Astrocyte of the hippocampus (primary cell): ENCODE measurements at places on chromosomes 7 and 10.

GRCh38 chr7:121178869-121179497 lies 149.8 kb upstream of the WNT16 start:
- DNase-seq, result no peak

- DNase-seq, result no peak
Measured at GRCh38 chr7:87538052-87538451, 62.6 kb upstream of the ABCB4 start.

DNA sequence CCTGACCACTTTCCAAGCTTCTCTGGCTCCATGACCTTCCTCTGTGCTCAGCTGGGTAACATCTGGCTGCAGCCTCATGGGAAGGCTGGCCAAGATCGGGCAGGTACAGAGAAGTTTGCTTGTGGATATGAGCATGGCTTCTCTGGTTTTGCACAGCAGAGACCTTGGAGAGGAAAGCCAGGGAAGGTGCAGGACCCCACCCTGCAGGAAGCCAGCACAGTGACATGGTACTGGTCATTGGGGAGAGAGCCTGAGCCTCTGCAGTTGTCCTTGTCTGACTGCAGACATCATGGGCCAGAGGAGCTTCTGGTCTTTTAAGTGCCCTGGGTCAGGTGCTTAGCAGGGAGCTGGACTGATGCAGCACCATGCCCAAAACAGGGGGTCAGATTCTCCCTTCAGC lies 70.6 kb upstream of the LEP start:
- no peak for DNase-seq

- DNase-seq, result no peak
Measured at GRCh38 chr10:20887706-20888555, 9.2 kb downstream of the NEBL start.

- no peak for DNase-seq
Measured at GRCh38 chr7:25913598-25914224, 238.3 kb upstream of the NFE2L3 start.

DNA sequence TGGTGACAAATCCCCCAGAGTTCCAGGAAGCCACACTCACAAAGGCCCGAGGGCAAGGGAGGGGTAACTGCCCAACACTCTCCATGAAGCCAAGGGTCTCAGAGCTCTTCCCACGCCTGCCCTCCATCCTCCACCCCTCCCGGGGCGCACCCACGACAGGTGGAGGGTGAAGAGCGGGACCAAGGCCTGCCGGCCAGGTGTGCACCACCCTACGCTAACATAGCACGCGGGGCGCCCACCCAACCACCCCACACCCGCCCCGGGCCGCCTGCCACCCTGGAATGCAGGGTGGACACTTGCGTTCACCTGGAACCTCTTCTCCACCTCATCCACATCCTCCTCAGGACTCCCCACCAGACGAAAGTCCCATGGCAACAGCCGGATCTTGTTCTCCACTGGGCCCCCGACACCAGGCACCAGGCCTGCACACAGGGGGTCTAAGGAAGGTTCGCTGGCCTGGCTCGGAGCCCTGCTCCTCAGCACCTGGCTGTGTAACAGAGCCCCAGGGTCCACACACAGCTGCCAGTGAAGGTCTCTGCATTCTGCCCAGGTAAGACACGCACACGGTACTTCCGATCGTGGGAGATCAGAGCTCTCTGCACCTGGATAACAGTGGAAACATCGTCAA lies 32.7 kb downstream of the MAD1L1 start:
- DNase-seq, result no peak

- no peak for DNase-seq
Measured at GRCh38 chr7:118111347-118111746, 72.6 kb upstream of the LSM8 start.

DNA sequence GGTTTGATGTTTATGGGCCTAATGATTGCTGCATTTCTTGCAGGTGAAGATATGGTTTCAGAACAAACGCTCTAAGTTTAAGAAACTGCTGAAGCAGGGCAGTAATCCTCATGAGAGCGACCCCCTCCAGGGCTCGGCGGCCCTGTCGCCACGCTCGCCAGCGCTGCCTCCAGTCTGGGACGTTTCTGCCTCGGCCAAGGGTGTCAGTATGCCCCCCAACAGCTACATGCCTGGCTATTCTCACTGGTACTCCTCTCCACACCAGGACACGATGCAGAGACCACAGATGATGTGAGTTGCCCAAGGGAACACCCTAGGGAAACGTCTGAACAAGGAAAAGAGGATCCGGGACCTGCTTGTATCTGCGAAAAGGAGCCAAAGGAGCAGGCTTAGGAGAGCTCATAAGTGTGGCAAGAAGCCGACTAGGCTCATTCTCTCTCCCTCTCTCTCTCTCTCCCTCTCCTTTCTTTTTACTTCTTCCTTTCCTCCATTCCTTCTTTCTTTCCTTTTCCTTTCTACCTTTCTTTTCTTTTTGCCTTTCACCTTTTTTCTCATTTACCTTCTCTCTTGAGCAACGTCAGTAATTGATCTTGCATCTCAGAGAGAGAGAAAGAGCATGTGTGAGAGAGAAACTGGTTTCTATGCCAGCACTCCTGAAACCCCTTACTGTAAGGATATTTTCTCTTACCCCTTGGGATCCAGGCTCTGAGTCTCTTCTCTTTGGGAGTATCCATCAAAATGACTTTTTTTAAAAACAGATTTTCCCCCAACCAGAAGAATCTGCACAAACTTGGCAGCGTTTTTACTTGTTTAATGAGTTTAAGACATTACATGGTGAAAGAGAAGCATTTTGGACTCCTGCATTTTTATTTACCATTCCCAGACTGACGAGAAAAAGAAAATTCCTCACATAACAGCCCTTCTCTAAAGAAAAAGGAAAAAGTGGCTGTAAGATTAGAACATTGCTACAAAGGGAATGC lies 4.7 kb downstream of the DLX6 start:
- no peak for DNase-seq

- peak; percentile 74 for DNase-seq
Measured at GRCh38 chr10:6892864-6893263, 312.8 kb upstream of the PRKCQ start.

DNA sequence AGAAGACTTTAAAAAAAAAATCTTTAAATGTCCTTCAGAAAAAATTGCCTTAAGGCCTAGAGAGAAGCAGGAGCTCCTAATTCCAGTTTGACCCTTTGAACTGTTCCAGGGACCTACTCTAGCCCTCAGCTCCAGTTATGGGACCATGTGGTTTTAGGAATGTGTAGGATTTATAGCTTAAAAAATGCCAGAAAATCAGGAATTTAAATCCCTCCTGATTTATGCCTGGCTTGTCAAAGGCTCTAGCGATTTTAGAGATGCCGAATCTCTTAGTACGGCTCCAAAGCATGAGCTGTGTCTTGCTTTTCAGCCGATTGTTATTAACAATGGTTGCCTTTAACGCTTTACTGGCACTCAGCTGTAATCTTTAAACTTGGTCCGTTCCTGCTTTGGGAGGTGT lies 130.6 kb upstream of the NPVF start:
- DNase-seq, result no peak

- DNase-seq, result peak; percentile 42
Measured at GRCh38 chr7:12643001-12643643, 44.3 kb upstream of the ARL4A start.

DNA sequence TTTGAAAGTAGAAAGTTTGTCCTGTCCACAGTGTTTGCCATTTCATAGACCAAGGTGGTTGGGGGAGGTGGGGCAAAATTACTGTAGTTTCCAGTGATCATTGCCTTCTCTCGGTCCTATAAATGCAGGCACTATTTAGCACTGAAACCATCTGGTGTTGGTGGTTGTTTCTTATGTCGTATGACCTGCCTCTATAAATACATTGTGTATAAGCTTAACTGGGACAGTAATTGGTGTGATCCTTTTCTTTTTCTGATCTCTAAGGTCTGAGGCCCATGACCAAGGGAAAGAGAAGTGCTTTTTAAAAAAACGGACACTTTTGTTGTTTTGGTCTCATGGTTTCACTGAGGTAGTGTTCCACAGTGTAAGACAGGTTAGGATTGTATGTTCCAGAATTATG lies 63.1 kb downstream of the AUTS2 start:
- DNase-seq, result no peak

GRCh38 chr10:44193166-44193565 lies 191.7 kb downstream of the CXCL12 start:
- DNase-seq, result peak; percentile 46

GRCh38 chr7:68613897-68614296 lies 984.4 kb upstream of the AUTS2 start:
- DNase-seq, result peak; percentile 29

GRCh38 chr7:68733219-68734153 lies 864.8 kb upstream of the AUTS2 start:
- peak; percentile 32 for DNase-seq

GRCh38 chr7:132830941-132831340 lies 250.9 kb downstream of the CHCHD3 start:
- DNase-seq, result no peak

DNA sequence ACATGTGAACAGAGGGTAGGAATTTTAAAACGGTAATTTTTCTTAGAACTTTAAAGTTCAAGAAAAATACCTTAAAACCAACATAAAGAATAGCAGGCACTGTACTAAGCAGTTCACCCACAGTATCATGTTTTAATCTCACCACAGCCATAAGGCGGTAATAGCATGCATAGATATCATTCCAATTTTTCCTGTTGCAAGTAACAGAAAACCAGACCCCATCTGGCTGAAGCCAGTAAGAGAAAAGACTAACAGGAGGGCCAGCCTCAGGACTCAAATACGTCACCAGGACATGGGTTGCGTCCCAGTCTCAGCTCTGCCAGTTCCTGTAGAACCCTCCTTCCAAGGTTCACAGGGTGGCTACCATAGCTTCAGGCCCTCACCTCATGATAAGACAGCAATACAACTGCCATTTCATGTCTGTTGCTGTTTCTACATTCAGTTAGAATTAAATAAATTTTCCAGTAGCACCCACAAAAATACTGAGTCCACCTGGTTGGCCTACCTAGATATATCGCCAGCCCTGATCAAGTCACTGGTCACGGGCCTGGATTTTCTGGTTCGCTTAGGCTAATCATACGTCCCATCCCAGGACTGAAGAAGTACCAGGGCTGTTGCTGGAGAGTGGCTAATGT lies 2.0 kb upstream of the RNF32 start:
- no peak for DNase-seq

DNA sequence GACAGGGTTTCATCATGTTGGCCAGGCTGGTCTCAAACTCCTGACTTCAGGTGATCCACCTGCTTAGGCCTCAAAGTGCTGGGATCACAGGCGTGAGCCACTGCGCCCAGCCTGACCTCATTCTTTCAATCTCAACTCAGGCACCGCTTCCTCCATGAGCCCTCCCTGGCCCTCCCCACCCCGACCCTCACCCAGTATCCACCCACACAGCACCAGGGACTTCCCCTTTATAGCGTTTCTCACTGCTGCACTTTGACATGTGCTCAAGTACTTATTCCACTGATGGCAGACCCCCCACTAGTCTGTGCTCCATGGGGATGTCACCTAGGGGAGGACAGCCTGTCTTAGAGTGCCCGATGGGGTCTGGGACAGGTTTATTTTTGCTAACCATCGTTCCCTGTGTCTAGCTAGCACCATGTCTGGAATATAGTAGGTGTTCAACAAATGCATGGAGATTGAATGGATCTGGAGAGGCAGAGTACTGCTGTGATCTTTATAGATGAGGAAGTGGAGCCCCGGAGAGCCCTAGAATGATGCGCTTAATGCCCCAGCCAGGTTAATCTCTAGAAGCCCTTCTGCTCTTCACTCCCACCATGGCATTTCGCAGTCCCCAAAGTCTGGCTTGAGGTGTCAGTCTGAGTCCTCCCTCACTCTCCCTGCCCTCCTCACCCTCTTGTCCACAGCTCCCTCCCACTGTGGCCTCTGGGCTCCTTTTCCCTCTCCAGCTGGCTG lies 258.8 kb downstream of the RPS24 start:
- no peak for DNase-seq

- no peak for DNase-seq
Measured at GRCh38 chr7:125599387-125599786, 669.8 kb upstream of the POT1 start.

GRCh38 chr7:102044984-102045673 lies 227.7 kb downstream of the CUX1 start:
- peak; percentile 94 for DNase-seq

DNA sequence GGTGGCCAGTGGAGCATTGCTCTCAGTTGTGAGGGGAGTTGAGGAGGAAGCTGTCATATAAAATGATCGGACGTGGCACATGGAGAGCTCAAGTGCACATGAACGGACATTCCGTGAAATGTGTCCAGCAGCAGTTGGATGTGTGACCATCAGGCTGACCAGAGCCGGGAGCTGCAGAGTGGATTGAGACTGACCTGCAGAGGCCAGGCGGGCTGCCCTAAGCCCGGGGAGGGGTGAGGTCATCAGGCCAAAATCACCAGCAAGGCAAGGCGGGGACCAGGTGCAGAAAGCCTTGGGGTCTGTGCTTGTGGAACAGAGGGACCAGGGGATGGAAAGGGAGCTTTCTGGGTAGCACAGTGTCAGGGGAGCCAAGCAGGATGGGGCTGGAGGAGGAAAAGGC lies 279.5 kb downstream of the CELF2 start:
- DNase-seq, result no peak

DNA sequence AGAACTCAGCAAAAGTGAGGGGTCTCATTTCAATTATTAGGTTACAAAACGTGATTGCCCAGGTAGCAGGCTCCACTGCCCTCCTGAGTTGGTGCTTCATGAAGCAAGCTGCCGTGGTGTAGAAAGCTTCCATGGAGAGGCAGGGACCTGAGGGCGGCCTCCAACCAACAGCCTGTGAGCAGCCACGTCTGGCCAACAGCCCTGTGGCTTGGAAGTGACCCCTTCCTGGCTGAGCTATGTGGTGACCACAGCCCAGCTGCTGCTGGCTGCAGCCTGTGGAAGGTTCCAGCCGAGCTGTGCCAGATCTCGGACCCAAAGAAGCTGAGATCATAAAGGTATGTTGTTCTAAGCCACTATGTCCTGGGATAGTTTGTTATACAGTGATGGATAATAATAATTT lies 122.5 kb upstream of the KLF6 start:
- DNase-seq, result peak; percentile 92

GRCh38 chr10:64503429-64503828 lies 982.2 kb downstream of the REEP3 start:
- DNase-seq, result no peak

DNA sequence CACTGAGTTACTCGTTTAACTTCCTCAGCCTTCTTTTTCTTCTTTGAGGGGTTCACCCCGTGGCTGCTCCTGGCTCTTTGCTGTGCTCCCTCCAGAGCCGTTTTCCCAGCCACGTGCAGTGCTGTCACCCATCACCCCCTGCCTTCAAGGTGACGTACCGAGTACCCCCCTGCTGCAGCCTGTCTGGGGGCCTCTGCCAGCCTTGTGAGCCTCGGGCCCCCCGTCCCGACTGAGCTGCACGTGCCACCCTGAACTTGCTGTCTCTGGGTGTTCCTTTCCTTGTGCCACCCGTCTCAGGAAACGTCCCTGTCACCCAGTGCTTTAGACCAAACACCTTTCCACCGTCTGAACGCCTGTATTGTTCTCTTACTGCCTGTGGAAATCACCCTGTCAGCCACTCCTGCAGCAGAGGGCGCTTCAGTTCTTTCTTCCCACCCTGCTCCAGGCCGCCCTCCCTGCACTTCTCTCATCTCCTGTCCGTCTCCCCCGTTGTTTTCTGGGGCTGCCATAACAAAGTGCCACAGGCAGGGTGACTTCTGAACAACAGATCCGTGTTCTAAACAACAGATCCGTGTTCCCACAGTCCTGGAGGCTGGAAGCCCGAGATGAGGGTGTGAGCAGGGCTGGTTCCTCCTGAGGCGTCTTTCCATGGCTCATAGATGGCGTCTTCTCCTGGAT lies 44.6 kb downstream of the WDR37 start:
- peak; percentile 12 for DNase-seq

- DNase-seq, result peak; percentile 92
Measured at GRCh38 chr10:21525367-21526187, at the start of gene SKIDA1. SKIDA1 (minus strand) TSS chr10:21525682; CDS start chr10:21517822, 7,860 bp downstream.

GRCh38 chr10:71213761-71214440 lies 1.5 kb downstream of the UNC5B start:
- peak; percentile 80 for DNase-seq

GRCh38 chr10:124155781-124156435 lies 62.5 kb upstream of the CHST15 start:
- DNase-seq, result peak; percentile 85
